ENCODE measurements at places on chromosomes 7 and 10.

DNA sequence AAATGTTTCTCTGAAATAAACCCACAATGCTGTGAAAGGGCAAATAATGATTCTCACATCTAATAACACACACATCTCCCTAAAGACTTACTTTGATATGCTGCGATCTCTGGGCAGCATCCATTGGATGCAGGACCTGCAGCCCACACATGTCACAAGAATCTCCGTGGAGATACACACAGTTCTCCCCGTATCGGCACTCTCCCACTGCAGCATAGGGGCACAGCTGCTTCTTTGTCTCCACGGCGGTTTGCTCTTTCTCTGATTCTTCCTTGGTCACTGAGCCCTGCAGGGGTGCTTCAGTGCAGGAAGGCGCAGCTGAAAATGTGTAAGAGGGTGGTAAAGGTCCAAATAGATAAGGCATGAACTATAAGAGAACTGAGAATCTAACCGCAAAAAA, 20.4 kb downstream of the MKRN1 start:
- no peak for DNase-seq

GRCh38 chr7:82810558-82811259, 352.0 kb downstream of the PCLO start:
- DNase-seq: peak; percentile 65

GRCh38 chr10:323651-324293, 188.5 kb downstream of the ZMYND11 start:
- DNase-seq: no peak

DNA sequence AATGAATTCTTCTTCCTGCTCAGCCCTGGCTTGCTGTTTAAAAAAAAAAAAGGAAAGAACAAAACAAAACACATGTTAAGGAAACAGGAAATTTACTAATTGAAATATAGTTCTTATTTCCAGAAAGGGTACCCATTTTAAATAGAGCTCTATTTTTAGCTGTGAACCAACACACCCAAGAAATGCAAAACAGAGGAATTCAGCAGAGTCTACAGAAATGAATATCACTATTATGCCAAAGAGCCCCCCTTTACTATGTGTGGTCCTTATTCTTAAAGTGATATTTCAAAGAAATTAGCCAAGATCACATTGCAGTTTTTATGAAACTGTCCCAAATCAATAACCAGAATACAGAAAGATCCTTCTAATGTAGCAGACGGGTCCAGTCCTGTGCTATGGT, 53.7 kb downstream of the CCDC6 start:
- no peak for DNase-seq

- no peak for DNase-seq
Measured at GRCh38 chr10:86757113-86757972, 924 bp downstream of the BMPR1A start.

GRCh38 chr7:93119191-93119905, 1.6 kb upstream of the SAMD9 start:
- DNase-seq: no peak

- no peak for DNase-seq
Measured at GRCh38 chr7:38102507-38102906, 75.5 kb upstream of the STARD3NL start.

DNA sequence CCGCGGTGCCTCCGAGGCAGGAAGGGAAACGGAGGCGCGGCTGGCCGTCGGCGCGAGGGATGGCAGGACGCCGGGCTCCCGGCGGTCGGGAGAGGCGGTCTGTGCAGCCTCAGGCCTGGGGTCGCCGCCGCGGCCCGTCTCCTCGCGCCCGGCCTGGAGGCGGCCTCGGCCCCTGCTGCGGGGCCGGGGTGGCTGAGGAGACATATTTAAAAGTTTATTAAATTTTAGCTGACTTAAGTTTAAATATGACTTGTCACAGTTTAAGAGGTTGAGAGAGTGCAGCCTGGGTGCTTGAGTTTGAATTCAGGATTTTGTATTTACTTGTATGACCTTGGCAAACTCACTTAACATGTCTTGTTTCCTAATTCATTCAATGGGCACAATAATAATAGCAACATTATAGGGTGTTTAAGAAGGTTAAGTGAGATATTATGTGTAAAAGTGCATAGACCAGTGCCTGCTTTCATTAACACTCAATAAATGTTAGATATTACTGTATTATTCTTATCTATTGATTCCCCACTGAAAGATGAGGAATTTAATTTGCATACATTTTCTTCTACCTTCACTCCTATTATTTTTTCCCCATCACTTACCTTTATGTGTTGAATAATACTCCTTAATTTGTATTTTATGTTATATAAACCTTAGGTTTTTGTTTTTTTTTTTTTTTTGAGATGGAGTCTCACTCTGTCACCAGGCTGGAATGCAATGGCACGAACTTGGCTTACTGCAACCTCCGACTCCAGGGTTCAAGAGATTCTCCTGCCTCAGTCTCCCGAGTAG, 718 bp downstream of the DYNC2I1 start:
- no peak for DNase-seq

All from OCI-LY7 (cell line).